ENCODE measurements at places on chromosomes 7 and 10.
A peak's percentile ranks its signal among the peaks of the same experiment; 100 is the strongest.

GRCh38 chr10:58784361-58784760 lies 271.7 kb downstream of the BICC1 start:
- DNase-seq: no peak

- no peak for DNase-seq
These were observed 179.9 kb downstream of the PTPRN2 start for GRCh38 chr7:158407581-158408317.

- DNase-seq: no peak
These were observed 41.4 kb downstream of the NEURL1 start for GRCh38 chr10:103534621-103535498.

- no peak for DNase-seq
These were observed 61.7 kb downstream of the GSAP start for GRCh38 chr7:77354484-77354883.

DNA sequence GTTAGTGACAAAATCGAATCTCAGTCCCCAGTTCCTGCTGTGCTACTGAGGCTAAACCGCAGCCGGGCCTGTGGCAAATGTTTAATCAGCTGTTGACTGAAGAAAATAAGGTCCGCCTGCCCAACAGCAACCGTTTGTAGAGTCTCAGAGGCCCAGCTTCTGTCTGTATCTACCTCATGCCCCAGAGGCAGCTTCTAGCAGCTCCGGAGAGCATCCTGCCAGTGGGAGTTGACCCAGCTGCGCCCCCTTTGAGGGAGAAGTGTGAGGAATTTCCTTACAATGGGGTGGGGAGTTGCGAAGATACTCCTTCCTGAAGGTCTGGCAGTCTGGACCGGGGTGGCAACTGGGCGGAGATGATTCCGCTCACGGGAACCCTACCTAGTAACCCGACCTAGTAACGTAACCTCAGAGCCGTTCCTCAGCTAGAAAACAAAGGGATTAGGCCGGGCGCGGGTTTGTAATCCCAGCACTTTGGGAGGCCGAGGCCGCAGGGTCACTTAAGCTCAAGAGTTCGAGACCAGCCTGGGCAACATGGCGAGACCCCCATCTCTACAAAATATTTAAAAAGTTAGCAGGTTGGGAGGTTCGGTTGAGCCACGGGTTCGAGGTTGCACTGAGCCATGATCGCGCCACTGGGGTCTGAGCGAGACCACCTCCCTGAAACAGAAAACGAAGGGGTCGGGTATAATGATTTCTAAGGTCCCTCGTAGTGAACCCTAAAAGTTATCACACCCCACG lies 846 bp upstream of the ZNF775 start:
- peak; percentile 20 for DNase-seq

DNA sequence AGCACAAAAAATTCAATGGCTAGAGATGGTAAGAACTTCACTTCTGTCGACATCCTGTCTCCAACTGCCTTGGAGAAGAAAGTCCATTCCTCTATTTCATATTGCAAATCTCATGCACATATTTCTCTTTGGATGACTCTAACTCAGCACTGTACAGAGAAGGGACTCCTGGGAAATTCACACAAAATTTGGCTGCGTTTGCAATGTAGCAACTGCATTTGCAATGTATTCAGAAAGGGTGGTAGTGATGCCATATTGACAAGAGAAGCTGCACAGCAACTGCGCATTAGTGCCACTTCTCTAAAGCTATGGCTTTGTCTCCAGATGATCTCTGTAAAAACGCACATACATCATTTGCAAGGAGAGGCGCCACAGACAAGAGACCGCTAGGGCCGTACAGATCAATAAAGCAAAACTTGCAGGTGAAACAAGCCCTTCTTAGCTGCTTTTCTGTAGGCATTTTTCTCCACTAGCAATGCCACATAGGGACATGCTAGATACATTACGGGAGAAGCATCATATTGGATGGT lies 389.5 kb downstream of the TCERG1L start:
- DNase-seq: no peak

DNA sequence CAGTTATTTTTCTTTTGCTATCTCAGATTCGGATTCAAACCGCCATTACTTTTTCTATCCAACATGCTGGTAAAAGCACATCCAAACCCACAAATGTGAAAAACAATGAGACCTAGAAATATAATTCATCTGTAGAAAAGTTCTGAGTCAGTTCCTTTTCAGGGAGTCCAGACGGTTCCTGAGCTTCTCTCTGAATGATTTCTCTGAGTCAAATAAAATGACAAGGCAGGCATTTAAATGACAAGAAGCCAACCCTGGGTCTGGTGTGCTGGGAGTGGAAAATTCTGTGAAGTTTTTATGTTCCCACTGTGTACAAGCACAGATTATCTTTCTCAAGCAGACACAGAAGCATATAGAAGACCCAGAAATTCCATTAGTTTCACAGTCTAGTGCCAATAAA lies 96.3 kb upstream of the ANKRD1 start:
- no peak for DNase-seq

DNA sequence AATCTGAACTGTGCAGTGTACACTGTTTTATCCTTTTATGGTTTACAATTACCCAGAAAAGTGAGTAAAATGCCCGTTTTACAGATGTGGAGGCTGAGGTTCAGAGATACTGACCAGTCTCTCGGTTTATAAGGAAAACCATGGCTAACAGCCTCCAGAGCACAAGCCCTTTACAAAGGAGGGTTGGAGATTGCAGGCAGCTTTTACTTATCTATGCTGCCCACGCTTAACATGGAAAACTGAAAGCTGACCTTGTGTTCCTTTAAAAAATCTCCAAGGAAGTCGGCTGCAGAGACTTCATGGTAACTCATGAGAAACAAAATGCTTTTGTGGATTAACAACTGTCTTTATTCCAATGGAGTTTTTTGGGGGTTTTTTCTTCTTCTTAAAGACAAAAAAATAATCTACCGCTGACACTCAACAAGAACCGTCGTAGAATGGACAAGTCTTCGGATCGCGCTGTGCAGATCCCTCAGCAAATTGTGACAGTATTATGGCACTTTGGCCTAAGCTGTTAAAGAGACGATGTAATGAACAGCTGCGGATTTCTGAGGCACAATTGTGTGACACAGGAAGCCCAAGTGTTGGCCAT lies 654 bp upstream of the SLF2 start:
- no peak for DNase-seq

GRCh38 chr10:132971448-132972148 lies 29.2 kb upstream of the CFAP46 start:
- no peak for DNase-seq

DNA sequence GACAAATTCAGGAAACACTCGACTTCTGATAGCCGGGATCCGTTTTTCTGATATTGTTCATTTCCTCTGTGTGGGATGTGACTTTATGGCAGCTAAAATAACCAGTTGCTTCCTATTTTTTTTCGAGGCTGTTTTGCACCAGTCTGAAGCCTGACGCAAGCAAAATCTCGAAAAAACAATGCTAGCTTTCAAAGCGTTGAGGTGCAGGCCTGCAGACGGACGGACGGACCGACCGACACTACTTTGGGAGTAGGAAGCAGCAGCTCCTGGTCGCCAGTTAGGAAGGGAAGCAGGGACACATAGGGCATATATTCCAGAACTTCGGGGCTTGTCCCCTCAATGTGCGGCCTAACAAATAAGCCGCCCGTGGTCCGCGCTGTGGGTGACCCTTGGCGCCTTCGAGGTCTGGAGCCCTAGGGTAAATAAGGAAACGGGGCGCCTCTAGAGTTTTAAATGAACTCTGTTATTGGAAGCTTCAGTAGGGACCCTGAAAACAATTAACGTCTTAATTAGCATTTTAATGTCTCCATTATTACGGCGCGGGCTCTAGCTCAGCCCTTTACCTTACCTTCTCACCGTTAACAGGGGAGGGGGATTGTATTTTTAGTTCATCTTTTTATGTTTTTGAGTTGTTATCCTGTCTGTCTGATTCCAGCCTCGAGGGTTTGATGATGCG lies 1.3 kb downstream of the HHEX start:
- DNase-seq: no peak

GRCh38 chr7:36128448-36129047 lies 24.5 kb upstream of the EEPD1 start:
- peak; percentile 73 for DNase-seq

DNA sequence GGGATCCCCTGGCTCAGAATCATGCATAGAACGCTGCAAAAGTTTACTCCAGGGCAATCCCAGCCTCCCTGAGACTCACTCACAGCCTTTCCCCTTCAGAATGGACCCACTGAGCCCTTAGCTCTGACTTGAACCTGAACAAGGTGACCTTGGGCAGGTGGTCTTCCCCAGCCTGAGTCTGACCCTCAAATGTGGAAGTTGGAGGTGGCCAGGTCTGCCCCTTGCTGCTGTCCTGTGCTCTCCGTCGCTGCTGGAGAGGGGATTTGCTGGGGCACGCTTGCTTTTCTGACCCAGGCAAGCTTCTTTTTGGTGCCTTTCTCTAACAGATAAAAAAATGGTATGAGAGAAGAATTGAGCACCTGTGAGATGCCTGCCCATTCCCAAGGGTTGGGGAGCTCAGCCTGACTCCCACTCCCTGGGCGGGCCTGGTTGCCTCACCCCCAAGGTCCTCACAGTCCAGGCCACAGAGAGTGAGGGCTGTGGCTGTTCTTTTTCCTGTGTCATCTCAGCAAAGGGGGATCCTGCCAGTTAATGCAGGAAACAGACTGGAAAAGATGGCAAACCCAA lies 46.6 kb upstream of the IGFBP3 start:
- DNase-seq: no peak

DNA sequence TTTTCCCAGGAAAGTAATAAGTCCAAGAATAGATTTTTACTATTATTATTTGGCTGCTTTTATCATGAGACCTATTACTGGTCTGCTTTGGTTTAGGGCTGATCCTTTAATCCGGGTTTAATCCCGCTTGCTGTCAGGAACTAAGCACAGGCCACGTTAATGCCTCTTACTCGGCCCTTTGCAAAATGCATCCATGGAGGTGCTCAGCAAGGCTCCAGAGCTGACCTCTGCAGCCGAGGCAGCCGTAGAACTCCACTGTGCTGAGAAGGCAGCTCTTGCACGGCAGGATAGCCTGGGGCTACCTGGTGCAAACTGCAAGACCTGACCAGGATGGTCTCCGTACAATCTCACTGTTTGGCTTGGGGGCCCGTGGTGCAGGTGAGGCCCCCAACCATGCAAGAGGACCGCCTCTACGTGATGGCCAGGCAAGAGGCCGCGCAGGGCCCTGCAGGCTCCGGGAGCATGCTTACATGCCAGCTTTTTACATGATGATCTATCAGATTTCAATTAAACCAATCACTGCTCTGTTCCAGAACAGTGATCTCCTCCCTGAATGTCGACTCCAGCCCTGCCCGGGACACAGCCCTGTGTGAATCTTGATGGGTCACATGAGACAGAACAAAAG lies 10.4 kb upstream of the CALML3 start:
- no peak for DNase-seq

DNA sequence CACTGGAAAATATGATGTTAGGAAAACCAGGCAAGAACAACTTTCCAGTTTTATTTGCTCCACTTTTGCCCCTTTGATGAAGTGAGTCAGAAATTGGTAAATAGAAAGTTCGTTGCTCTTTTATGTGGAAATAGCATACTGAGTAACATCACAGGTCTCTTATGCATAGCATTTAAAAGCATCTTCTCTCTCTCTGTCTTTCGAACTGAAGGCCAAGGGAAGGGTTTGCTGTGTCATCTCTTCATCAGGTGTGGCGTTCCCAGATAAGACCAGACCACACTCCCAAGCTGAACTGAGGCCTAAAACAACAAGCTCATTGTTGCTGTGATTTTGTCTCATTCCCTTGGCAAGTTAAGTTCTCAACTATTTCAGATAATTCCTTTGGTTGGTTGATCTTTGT lies 131.8 kb upstream of the GRB10 start:
- no peak for DNase-seq

GRCh38 chr7:14888962-14889361 lies 13.6 kb downstream of the DGKB start:
- DNase-seq: no peak

- peak; percentile 7 for DNase-seq
These were observed at the start of gene AMPH for GRCh38 chr7:38630720-38631673. TSS of gene AMPH (minus strand) at chr7:38631373. CDS start at chr7:38631351, 22 bp downstream.

DNA sequence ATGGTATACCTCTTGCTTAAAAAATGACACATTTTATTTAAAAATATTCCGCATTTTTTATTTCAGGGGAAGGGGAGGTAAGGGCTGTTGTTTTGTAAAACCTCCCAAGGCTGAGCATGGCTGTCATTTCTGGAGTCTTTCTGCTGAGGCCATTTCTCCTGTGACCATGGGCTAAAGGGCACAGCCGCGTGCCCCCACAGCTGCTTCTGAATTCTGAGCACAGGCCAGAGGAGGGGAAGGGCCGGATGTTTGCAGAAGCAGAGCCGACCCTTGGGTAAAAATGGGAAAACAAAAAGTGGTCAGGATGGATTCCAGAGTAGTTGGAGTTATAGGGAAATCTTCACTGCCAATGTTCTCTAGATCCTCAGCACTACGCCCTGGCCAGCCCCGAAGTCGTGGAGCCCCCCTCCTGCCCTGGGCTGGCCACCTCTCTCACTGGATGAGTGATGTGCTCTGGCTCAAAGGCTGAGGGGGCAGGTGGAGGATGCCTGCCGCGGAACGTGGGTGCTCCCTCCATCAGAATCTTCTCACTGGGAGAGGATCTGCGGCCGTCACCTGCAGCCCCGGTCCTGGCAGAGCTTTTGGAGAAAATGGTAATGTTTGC lies 131.3 kb upstream of the ZEB1 start:
- no peak for DNase-seq

DNA sequence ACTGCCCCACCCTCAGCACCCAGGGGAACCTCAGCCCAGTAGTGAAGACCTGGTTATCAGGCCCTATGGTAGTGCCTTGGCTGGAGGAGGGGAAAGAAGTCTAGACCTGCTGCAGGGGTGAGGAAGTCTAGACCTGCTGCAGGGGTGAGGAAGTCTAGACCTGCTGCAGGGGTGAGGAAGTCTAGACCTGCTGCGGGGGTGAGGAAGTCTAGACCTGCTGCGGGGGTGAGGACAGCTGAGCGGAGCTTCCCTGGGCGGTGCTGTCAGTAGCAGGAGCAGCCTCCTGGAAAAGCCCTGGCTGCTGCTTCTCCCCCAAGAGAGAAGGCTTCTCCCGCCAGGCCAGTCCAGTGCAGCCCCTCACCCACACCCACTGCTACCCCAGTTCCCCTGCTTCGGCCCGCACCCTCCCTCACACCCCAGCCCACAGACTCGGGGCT lies 6.3 kb downstream of the NOS3 start:
- no peak for DNase-seq

DNA sequence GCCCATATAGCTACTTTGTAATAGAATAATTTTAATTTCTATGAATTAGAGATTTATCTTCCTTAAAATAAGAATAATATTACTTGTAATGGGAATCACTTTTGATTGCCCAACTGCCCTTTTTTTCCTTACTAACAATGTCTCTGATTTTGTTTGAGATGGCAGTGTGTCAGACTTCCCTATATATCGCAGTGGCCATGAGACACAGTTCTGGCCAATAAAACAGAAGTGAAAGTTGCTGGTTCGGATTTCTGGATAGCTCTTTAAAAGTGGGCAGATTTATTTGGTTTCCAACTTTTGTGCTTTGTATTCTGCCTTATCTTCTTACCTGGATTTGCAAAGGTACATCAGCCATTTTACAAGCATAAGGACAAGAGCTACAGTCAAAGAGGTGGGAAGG lies 170.2 kb downstream of the PPP1R17 start:
- DNase-seq: no peak
